ENCODE measurements at places on chromosomes 6 and 20.

GRCh38 chr20:49570828-49571552 is 3.1 kb upstream of the PTGIS start:
- DNase-seq: no peak

DNA sequence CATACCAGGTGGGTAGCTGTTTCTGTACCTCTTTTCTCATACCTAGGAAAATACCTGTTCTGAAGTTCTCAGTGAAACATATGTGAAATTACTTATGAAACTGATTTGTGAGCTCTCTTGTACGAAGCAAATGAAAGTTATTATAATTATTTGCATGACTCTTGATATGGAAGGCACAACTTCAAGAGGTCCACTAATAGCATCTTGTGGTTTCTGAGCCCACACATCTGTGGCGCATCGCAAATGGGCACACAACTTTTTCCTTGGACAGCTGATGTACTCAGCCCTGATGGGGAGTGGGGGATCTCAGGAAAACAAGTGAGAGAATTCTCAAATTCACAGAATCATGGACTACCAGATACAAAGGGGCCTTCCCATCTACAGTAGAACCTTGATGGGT is 432.3 kb downstream of the CD83 start:
- no peak for DNase-seq

- no peak for DNase-seq
Observed at GRCh38 chr6:71393981-71394432, 105.4 kb downstream of the OGFRL1 start.

GRCh38 chr6:41269166-41269565 is 17.3 kb downstream of the TREM1 start:
- DNase-seq: no peak

- DNase-seq: no peak
Observed at GRCh38 chr6:52522655-52523054, 54.2 kb downstream of the TRAM2 start.

All from T1000 (cell line).